ENCODE measurements at places on chromosomes 1 and 21.

DNA sequence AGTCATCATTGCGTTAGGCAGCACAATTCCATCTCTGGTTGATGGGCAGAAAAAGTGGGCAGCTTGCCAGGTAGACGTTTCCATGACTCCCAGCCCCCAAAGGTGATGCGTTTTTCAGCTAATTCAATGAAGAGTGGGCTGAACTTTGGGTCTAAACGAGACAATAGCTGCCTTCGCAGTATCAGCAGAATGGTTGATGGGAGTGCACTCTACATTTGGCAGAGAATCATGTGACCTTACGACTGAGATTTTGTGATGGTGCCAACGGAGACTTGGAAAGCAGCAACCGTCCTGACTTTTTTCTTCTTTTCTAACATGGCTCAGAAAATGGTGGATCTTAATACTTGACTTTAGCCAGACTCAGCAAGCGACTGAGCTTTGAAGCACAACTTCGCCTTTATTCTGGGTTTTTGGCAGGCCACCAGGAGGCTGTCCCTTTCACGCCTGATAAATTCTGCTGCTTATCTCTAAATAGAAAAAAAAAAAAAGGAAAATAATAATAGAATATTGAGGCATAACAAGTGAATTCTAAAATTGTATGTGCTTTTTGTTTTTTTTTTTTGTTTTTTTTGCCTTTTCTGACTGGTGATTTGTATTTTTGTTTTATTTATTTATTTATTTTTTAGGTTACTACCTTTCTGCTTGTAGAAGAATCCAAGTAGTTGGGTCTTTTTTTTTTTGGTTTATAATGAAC, 804.8 kb downstream of the USP25 start:
- DNase-seq: no peak

GRCh38 chr1:14862114-14862771, 263.8 kb downstream of the KAZN start:
- DNase-seq: no peak

GRCh38 chr1:62175568-62176179, 19.0 kb upstream of the L1TD1 start:
- DNase-seq: no peak

GRCh38 chr1:206455666-206456344, 14.5 kb upstream of the IKBKE start:
- no peak for DNase-seq

DNA sequence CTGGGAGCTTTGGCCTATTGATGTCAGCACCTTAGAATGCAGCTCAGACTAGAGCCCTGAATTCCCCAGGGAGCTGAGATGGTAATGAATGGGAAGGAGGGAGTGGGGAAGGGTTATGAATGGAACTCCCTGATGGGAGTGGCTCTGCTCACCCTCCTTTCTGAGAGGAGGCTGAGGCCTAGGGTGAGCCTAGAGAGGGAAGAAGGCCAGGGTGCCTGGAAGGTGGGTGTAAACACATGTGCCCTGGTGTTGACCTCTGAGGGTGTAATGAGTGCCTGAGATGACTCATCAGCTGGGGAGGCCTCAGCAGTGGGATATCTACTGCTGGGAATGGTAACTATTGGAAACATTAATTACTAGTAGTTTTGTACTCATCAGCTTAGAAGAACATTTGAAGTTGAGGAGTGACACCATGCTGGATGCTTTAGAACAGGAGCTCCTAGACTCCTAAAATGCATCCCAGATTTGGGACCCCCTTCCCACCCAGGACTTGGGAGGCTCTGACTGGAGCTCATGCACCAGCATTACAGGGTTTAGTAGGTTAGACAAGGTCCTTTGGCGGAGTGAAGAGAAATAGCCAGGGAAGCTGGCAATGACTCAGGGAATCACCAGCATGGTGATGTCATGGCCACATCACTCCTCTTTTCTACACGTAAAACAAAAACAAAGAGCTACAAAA, 16.0 kb upstream of the PIGV start:
- DNase-seq: no peak

DNA sequence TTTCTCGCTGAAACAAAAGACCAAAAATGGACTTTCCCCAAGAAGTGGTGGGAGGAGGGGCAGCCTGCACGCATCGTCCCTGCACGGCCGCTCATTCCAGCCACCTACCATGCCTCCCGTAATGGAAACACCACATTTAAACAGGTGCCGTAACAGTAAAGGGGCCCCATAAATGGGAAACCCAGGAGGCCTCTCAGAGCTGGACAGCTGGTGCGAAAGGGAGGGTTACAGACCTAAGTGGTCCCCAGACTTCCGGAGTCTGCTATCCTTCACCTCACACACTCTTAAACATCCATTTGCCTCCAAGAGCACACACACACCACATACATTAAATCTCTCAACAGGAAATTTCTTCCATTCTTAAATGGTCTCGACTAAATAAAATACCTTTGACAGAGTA, 120.7 kb upstream of the SOD1 start:
- no peak for DNase-seq

- no peak for DNase-seq
Measured at GRCh38 chr1:51297401-51298321, 32.7 kb downstream of the TTC39A start.
